Skin of body (tissue), 3 donors: ENCODE measurements at places on chromosomes 1 and 21. TPM values are rescaled to one million over a fixed set of nuclear protein-coding genes. Genes with fewer than 3 reads are reported as not detected.

The TAF13 gene
- 47.5 TPM for total RNA-seq

- no peak for DNase-seq
Observed at GRCh38 chr1:178238722-178239510, 145.0 kb downstream of the RASAL2 start.

GRCh38 chr1:67148516-67149178 lies 13.9 kb upstream of the C1orf141 start:
- DNase-seq: no peak

The RASAL2 gene
- 15.9 TPM for total RNA-seq

DNA sequence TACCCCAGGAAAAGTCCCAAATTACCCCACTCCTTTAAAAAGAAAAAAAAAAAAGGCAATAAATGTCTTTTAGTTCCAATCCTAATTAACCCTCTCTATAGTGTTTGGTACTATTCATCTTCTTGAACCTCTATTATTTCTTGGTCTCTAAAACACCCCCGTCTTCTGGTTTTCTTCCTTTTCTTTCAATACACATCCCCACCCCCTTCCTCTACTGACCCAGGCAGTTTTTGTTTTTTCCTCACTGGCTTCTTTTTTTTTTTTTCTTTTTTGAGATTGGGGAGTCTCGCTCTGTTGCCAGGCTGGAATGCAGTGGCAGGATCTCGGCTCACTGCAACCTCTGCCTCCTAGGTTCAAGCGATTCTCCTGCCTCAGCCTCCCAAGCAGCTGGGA lies 26.1 kb downstream of the EGLN1 start:
- DNase-seq: no peak

GRCh38 chr1:92817986-92818764 lies 13.7 kb upstream of the RPL5 start:
- DNase-seq: no peak

DNA sequence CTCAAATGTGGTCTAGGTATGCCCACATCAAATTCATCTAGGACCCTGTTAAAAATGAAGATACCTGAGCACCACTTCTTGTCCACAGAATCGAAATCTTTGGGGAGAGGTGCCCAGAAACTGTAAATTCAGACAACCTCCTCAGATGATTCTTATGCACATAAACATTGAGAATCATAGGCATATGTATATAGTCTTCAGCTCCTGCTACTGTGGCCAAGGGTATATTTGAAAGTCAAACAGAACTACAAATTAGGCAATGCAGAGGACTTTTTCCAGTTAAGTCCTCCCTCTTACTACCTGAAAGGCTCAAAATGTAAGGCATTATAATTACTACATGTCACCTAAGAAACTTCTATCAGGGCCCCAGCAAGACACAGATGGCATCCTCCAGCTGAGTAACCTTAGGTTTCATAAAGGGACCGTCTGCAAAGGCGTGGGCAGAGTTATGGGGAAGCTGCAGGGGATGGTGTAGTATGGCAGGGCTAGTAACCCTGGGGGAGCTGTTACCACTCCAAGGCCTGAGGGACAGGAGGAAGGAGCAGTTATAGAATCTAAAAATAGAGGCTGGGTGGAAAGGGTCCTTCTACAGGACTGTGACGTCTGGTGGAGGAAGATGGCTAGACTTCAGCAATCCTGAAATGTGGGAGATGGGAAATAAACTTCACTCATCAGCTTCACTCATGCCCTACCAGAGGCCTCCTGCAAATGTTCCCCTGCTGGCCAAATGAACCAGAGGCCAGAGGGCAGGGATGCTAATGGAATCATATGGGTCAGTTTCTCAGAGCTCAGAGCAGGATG lies 46.3 kb downstream of the DAB1 start:
- no peak for DNase-seq

The PODN gene
- 13.8 TPM for total RNA-seq

- DNase-seq: no peak
Observed at GRCh38 chr21:38628349-38628748, 130.1 kb upstream of the ERG start.

The CCDC185 gene
- not detected for total RNA-seq

- DNase-seq: no peak
Observed at GRCh38 chr1:55572878-55573734, 357.9 kb upstream of the USP24 start.

- DNase-seq: no peak
Observed at GRCh38 chr1:153805042-153805745, 30.0 kb downstream of the SLC27A3 start.

DNA sequence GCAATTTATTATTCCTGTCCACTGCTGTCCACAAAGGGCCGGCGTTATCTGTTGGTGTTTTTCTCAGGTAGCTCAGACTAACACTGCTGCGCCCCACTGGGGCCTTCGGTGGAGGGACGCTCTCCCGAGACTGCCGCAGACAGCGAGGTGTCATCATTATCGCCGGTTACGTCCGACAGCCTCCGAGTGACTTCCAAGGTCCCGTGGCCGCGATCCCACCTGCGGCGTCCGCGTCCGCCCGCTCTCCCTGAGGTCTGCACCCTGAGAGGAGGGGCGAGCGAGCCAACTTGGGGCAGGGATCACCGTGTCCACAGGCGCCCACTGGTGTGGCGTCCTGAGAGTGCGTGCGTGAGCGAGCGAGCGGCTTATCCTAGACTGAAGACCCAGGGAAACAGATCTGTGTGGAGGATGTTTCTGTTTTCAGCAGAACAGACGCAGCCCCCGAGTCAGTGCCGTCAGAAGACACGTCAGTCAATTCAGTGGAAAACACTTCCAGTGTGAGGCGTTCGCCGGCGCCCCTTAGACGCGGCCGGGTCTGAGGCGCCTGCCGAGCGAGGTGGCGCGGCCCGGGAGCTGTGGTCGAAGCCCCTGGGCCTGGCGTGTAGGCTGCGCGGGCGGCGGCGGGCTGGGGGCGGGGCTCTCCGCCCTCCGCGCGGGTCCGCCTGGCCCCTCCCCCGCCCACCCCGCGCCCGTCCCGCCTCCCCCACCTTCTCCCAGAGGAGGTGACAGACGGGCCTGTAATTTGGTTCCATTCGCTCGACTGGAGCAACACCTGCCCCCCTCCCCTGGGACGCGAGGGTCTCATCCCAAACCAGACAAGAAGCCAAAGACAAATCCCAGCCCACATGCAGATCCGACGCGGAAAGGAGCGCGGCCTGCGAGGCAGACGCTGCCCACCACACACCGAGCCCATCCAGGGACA lies 12.6 kb downstream of the NHLH2 start:
- no peak for DNase-seq

The TNFAIP8L2 gene
- total RNA-seq: 2.2 TPM

DNA sequence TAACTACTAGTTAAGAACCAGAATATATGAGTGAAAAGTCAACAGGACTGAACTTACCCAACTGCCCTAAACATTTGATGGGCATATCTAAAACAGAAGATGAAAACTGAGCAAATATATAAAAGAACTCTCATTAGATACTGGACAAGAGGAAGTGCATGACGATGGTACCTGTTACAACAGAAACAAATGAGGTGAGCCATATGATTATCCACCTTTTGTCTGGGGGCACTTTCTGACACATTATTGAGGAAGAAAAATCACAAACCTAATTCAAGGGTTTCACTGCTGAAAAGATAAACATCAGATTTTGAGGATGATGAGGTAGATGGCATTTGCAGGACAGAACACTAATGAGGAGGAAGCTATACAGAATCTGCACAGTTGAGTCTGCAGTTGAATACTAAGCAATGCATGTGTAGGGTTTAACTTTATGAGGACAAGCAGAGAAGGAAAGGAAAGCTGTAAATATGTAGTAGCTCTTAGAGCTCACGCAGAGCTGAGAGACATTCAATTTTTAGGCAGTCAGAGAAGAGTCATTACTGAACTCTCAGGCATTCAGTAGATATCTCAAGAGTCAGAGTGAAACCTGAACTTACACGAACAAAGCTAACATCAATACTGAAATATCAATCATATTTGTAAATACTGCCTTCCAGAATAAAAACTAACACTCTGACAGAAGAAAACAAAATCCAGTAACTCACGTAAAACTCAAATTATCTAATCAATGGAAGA lies 262.1 kb downstream of the AKT3 start:
- DNase-seq: no peak

DNA sequence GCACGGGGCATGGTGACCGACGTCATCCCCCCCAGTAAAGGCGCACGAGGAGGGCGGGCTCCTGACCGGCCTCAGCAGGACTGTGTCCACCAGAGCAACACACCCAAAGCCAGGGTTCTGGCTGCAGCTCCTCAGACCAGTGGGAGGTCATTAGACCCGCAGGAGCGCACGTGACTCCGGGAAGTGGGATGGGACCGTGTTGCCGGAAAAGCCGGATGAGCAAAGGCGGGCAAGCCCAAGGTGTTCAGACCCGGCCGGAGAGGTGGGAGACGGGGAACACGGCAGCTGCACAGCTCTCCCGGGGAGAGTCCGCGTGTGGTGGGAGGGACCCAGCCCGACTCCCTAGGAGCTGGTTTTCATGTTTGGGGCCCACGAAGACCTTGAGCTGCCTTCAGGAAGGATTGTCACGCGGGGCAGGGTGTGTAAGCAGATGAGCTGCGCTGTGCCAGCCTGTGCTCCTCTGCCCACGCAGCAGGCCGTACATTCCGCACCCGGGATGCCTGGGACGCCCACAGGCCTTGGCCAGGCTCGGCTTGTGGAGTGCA lies 20.6 kb upstream of the TRAPPC10 start:
- DNase-seq: no peak

DNA sequence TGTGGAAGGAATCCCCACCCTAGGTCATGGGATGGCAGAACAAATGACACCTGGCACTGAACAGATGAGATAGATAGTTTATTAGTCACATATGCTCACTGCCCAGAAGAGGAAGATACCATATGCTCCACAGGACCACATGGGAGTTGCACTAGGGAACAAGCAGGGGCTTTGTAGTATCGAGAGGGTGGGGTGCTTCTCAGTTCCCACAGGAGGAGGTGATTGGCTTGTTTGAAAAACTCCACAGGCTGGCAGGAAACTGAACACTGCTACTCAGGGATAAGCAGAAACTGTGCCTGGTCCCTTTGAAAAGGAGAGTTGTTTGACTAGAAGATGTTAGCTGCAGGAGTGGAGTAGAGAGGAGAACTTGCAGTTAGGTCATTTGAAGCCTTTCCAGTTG lies 31.9 kb upstream of the RXRG start:
- no peak for DNase-seq

- no peak for DNase-seq
Observed at GRCh38 chr21:35681946-35682345, 378.4 kb downstream of the SETD4 start.

GRCh38 chr1:183063349-183063748 lies 40.1 kb downstream of the LAMC1 start:
- DNase-seq: no peak

DNA sequence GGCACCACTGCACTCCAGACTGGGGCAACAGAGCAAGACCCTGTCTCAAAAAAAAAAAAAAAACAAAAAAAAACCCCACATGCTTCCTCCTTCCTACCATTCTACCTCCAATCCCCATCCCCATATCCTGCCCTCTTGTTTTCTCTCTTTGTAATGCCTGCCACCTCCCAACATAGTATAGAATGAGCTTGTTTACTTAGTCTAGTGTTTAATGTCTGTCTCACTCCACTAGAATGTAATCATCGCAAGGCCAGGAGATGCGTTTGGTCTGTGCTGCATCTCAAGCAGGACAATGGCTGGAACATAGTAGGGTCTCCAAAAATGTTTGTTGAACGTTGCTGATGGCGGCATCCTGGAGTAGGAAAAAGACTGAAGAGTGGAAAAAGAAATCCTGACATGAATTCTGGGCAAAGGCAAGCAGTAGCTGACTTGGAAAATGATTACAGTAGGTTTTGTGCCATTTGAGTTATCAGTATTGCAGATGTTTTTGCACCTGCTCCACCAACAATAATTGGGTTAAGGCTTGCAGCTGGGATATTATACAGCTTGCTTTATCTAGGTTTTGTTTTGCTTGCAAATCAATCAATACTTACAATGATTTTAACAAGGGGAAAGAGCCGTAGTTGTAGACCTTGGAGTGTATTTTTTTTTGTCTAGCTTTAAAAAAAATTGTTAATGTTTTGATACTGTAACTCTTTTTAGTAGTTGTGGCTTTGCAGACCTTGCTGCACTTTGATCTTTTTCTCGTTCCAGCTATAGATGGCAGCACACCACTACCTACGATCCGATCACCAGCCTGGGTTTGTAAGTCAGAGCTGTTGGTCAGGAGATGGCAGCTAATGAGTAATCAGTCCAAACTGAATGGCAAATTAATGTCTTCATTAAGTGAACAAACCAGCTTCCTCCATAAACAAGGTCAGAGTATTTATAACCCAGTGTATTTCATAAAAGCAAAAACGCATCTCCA lies 62.4 kb downstream of the BACH1 start:
- no peak for DNase-seq

DNA sequence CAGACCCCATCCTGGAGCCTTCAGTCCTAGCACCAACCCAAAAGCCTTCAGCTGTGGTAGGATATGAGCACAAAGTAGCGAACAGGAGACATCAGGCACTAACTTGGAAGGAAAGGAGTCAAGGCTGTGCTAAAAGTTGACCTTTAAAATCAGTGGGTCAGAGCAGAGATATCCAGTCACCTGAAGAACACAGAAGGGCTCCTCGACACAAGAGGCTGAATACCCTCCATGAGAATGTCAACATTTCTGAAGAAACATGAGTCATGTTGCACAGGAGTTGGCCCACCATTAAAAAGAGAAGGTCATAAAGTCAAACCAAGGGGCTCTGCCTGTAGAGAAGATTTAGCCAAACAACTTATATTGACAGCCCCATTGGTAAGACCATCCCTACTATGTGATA lies 172.5 kb downstream of the PLPP3 start:
- DNase-seq: no peak

GRCh38 chr1:98468111-98468717 lies 193.3 kb upstream of the SNX7 start:
- DNase-seq: peak; percentile 43

- DNase-seq: peak; percentile 24
Observed at GRCh38 chr1:206479183-206480125, 9.2 kb downstream of the IKBKE start.

The OLIG2 gene
- total RNA-seq: 0.10 TPM

GRCh38 chr1:86239894-86240293 lies 83.3 kb upstream of the COL24A1 start:
- DNase-seq: no peak

GRCh38 chr1:62561306-62561705 lies 36.0 kb upstream of the ANGPTL3 start:
- DNase-seq: no peak

The SRM gene
- 13.0 TPM for total RNA-seq

The OR6K3 gene
- not detected for total RNA-seq

- DNase-seq: no peak
Observed at GRCh38 chr1:158038793-158039192, 45.3 kb downstream of the KIRREL1 start.
